ENCODE measurements at places on chromosomes 4 and X.

DNA sequence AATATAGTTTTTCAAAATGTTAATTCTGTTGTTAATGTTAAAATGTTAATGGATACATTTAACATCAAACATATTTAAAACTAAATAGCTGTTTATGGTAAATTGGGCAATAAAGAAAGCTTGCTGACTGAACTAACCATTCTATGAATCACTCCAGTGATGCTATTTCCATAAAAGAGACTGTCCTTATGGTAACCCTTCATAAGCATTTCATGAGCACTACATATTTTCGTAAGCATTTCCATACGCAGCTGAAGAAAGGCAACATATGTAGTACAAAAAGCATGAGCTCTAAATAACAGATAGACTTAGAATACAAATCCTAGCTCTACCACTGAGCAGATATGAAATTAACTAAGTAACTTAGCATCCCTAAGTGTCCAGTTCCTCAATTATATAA lies 188.9 kb downstream of the COL25A1 start:
- no peak for DNase-seq

- DNase-seq: no peak
Measured at GRCh38 chr4:90207887-90208454, 80.8 kb downstream of the CCSER1 start.

GRCh38 chr4:170134821-170135220 lies 45.1 kb upstream of the AADAT start:
- DNase-seq: no peak

GRCh38 chr4:102500352-102500695 lies 835 bp upstream of the NFKB1 start:
- no peak for DNase-seq

DNA sequence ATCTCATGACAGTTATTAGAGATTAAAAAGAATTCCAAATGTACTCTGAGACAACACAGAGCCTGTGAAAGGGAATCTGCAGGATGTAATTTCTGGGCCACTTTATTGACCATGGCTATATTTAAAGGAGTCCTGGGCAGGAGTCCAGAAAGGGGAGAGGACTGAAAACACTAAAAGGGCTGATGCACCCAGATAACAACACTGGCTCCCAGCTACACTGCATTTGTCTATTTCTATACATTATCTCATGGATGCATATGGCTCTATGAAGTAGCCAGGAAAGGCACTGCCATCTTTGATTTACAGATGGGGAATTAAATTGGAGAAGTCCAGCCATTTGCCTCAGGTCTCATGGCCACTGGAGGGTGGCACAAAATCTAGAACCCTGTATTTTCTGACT lies 56.0 kb downstream of the MED28 start:
- no peak for DNase-seq

DNA sequence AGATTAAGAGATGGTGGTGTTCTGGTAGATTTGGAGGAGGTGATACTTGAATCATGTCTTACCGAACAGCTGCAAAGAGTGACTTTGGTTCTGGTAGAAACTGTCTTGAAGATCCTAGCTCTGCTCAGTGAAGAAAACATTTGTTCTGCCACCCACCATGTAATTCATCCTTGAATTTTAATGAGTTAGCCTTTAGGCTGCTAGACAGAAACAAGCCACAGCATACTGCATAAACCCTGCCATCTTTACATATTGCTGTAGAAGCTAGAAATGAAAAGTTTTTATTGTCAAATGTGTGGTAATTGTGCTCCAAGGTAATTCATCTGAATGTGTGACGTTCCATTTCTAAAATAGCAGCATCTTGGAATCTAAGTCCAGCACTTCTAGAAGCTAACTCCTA lies 161.0 kb upstream of the RAPGEF2 start:
- no peak for DNase-seq

DNA sequence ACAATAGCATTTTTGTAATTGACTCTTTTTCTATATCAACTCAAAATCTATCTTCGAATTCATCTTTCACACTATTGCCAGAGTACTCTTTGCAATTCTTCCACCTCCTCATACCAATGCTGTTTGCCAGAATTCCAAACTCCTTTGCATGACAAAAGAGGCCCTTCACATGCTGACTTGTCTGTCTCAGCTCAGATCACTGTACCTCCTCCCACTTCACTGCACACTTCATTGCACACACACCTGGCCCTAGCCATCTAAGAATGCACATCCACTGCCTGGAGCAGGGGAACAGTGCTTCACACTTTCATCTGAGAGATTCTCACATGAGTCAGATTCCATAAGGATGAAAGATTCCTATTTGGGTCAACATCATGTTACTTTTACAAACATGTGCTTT lies 56.5 kb downstream of the PRDM5 start:
- no peak for DNase-seq

DNA sequence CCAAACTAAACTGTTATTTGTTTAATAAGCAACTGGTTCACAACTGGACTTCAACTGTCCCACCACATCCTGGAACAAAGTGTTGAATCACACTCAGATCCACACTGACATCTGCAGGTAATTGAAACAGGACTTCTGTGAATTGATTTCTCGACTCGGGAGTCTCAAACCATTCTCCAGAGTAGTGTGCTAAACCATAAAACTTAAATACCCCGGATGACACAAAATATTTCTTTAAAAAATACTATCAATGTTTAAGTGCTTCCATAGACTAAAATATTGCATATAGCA lies 95.4 kb upstream of the PLAC1 start:
- DNase-seq: no peak

GRCh38 chr4:126705266-126705665 lies 927.5 kb upstream of the INTU start:
- DNase-seq: no peak

DNA sequence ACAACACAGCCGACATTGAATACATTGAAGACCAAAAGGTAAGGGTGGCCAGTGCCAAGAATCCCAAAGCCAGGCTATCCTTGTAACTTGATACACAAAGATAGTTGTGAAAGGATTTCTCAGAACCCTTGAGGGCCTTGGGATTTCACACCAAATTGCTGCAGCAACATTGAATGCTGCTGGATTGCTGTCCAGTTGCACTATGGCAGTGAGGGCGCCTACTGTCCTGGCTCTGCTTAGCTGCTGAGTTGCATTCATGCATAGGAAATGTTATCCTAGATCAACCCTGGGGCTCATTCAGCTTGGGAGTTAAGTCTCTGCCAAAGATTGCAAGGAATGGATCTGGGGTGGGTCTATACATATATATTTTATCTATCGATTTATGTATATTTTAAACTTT lies 38.7 kb downstream of the LONRF3 start:
- DNase-seq: no peak

GRCh38 chr4:41299486-41299885 lies 42.8 kb downstream of the UCHL1 start:
- no peak for DNase-seq

GRCh38 chrX:38660395-38661102 lies 99.2 kb downstream of the TSPAN7 start:
- DNase-seq: no peak

DNA sequence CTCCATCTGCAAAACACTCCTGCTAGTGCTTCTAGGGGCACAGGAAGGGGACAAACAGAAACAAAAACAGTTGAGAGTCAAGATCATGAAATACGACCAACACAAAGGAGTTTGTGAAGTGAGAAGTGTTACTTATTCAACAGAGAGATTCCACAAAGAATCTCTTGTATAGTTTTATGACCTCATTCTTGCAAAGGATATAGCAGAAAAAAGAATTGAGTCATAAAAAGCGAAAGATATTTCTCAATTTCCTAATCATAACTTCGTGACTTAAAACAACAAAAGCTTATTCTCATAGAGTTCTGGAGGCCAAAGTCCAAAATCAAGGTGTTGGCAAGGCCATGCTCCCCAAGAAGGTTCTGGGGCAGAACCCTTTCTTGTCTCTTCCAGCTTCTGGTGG lies 40.7 kb downstream of the TIGD4 start:
- no peak for DNase-seq

DNA sequence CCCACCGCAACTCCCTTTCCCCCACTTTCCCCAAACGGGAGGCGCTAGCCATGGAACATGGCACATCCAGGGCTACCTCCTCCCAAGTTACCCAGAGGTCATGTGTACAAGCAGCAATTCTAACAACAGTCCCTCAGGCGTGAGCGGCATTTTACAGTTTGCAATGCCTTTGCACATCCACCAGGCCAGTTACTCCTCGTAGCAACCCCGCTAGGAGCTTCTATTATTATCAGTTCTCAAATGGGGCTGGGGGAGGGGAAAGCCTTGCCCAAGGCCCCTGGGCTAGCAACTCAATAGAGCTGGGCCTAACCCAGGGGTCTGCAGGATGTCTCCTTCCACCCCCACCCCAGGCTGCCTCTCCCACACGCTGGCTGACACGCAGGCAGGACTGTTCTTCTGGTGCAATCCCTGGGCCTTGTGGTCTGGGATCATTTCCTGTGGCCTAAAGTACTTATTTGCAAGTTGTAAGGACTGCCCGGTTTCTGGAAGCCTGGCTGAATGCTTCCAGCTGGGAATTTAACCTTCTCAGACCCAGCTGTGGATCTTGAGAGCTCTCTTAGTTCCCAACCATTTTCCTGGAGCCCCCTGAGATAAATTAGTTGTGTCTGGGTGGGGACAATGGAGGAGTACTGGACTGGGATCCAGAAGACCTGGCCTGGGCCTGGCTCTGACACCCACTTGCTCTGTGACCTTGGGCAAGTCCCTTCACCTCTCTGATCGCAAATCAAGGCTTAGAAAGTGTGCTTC lies 27.7 kb downstream of the PJA1 start:
- DNase-seq: no peak

- DNase-seq: no peak
Measured at GRCh38 chr4:94976371-94977011, 218.7 kb downstream of the BMPR1B start.

GRCh38 chr4:75686346-75686745 lies 13.1 kb upstream of the G3BP2 start:
- no peak for DNase-seq

- no peak for DNase-seq
Measured at GRCh38 chrX:19678941-19679340, 163.6 kb upstream of the MAP3K15 start.

DNA sequence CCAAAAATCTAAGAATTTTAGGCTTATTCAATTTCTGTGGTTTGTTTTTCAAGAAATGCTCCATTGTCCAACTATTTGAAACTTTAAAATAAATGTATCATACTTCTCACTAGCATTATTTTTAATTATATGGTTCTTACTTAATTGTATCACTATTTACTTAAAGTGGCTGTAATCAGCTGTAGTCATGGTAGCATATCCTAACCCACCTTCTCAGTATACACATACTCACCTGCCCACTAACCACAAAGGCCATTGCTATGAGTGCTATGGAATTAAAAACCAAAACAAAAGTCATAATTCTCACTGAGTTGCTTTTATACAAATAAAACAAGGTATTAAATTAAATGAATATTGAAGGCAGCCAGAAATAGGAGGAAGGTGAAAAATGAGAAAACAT lies 5.0 kb downstream of the FBXO8 start:
- no peak for DNase-seq

GRCh38 chrX:11375614-11376119 lies 82.5 kb downstream of the AMELX start:
- no peak for DNase-seq

DNA sequence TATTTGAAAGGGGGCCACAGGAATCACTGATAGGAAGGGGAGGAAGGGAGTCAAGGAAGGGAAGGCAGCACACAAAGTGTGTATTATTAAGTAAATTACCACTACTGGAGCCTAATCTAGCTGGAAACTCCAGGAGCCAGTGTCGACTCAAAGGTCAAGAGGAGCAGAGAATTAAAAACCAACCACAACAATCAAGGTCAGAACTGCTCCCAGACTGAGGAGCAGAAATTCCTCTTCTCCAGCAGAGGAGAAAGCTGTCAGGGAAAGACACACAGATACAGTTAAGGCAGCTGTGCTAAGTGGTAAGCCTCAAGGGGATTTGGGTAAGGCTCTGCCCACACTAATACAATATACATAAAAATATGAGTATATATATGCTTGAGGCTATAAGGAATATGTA lies 87.5 kb upstream of the PTPN13 start:
- no peak for DNase-seq
